ENCODE measurements at places on chromosomes 4 and X.

- no peak for DNase-seq
These were observed 2.1 kb upstream of the PCDH7 start for GRCh38 chr4:30718021-30718542.

- DNase-seq, result no peak
These were observed 27.4 kb downstream of the NAA11 start for GRCh38 chr4:79298484-79298883.

GRCh38 chrX:20320461-20321159 is 53.9 kb upstream of the RPS6KA3 start:
- DNase-seq, result no peak

DNA sequence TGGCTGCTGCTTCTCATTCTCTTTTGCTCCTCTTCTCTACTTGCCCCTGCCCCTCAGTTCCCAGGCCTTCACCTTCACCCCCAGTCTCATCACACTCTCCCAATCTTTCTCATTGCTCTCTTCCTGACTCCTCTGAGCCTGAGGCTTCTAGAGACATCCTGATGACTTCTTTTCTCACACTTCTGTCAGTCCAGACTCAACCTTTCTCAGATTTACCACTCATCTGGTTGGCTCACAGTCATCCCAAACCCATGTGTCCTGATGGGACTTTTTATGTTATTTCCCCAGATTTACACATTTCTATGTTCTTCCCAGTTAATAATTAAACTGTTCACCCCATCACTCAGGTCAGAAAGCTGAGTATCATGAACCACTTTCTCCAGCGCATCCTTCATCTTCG is 68.0 kb downstream of the TMA16 start:
- DNase-seq, result no peak

DNA sequence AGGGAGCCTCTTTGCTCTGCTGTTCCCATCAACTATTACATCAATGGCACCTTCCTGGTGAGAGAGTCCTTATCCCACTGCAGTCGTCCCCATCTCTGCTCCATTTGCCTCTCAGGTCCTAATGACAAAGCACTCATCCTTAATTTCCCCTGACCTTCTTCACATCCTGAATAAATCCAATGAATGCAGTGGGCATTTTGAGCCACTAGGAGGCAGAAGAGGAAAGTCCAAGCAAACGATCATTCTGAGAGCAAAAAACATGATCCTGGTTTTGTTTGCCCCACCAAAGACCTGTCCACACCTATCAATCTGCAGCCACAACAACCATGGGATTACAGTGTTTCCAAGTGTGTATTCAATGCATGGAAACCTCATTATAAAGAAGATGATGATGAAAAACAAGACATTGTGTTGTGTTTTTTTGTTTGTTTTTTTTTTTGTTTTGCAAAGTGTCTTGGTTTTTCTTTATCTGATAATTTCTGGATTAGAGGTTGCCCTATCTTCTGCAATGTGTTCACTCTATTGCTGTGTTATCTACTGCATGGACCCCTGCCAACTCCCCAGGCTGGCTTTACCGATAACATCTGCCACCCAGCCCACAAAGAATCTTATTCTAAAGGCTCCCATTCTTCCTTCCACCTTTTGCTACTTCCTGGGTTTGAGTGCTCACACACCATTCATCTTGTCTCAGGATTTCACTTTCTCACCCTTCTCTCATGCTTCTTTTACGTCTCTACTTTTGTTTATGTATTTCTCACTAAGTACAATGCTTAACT is 207.2 kb downstream of the NLGN4X start:
- no peak for DNase-seq

- no peak for DNase-seq
These were observed 289.5 kb upstream of the BOD1L1 start for GRCh38 chr4:13917015-13917414.

GRCh38 chr4:136920092-136920881 is 612.0 kb downstream of the PCDH18 start:
- no peak for DNase-seq

GRCh38 chr4:151192556-151193235 is 84.3 kb upstream of the PRSS48 start:
- no peak for DNase-seq

- no peak for DNase-seq
These were observed 116.8 kb downstream of the SMIM20 start for GRCh38 chr4:26030780-26031179.

- DNase-seq, result peak; percentile 92
These were observed 56.2 kb upstream of the TADA2B start for GRCh38 chr4:6986781-6987587.

- no peak for DNase-seq
These were observed 124.6 kb downstream of the RRAGB start for GRCh38 chrX:55841962-55842752.

- peak; percentile 22 for DNase-seq
These were observed 25.1 kb upstream of the CLDN34 start for GRCh38 chrX:9942086-9942485.
